ENCODE measurements at places on chromosomes 4 and X.

DNA sequence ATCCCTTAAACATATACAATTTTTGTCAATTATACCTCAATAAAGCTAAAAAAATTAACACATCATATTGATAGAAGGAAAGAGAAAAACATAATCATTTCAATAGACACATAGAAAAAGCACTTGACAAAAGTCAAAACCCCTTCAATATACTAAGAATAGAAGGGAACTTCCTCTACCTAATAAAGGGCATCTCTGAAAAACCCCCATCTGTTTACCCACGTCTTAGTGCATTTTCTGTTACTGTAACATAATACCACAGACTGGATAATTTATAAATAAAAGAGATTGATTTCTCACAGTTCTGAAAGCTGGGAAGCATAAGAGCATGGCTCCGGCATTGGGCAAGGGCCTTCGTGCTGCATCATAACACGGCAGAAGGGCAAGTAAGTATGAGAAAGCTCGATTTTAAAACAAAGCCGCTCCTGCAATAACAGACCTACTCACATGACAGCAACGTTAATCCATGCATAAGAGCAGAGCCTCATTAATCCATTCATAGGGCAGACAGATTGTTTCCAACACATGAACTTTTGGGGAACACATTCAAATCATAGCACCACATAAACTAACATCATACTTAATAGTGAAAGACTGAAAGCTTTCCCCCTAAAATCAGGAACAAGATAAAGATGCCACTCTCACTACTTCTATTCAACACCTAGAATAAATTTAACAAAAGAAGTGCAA is 15.7 kb downstream of the STEEP1 start:
- DNase-seq, result no peak

DNA sequence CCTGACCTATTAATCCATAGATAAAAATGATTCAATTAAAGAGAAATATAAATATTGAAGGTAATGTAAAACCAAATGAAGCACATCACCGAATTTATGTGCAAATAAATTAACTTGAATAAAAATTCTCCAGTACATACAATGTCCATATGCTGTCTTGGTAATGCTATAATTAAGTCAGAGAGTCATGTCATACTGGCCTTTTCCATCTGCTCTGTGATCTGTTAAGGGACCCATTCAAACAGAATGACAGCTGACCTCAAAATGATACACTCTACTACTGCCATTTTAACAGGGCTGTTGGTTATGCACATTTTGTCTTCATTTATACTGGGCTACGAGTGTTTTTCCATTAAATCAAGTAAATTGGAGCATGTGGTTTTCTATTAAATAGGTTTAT is 99.3 kb downstream of the TEX13A start:
- DNase-seq, result no peak

DNA sequence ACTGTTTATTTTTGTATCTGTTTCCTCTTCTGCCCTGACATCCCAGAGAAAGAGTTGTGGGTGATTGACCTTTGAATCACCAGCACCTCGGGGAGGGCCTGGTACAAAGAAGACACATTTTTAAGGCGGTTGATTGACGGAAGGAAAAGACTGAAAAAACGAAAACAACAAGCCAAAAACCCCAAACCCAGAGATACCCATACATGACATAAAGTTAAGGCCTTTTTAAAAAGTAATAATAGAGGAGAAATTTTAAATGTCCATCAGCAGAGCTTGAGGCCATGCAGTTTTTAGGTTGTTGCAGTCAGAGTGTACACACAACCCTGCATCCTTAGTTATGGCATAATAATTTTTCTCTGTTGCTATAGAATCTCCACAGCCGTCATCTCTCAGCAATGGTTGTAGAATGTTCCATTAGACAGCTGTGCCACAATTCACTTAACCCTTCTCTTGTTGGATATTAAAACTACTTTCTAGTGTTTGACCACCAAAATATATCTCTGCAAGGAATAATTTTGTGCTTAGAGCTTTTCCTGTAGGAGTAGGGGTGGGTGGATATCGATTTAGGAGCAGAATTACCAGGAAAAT is 110.2 kb downstream of the GNL3L start:
- DNase-seq, result no peak

GRCh38 chr4:14165222-14165920 is 537.8 kb upstream of the BOD1L1 start:
- DNase-seq, result no peak

GRCh38 chr4:42671431-42672194 is 14.7 kb upstream of the ATP8A1 start:
- DNase-seq, result no peak

DNA sequence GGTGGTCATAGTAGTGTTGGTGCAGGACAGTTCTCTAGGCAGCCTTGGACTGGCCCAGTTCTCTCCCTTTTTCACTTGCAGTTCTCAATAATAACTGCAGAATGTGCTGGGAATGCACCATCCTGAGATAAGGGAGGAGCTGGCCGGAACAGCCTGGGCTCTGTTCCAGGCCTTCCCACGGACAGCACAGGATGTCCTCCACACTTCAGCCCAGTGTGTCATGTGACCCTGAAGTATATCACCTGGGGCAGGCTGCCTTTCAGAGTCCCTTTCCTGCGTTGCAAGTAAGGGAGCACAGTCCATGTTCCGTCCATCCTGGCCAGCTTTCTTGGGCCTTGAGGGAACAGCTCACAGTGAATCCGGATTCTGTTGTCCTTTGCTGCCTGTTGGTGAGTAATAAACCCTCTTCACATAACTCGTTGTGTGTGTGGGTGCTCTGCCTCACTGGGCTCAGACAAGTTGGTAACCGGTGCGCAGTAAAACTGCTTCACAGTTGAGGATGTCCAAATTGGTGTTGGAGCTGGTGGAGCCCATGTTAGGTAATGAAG is 32.3 kb upstream of the BBS12 start:
- no peak for DNase-seq

DNA sequence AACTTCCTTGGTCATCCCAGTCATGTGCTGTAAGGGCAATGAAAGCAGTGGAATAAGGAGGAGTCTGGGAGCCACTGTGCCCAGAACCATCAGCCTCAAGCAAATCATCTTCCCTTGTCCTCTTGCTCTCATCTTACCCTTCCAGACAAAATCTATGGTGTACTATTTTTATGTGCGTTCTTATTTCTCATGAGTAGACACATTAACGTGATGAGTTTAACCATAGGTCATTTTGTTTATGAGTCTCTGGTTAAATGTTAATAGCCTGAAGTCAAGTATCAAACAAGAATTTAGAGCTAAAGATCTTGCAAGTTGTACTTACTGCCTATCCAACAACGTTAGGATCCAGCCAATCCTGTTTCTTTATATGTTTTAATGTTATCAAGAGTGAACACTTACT is 495.3 kb downstream of the SPRY1 start:
- DNase-seq, result no peak

- DNase-seq, result no peak
Observed at GRCh38 chrX:100217547-100217946, 192.5 kb downstream of the PCDH19 start.
